AML-193 (cell line): ENCODE measurements at places on chromosomes 2 and 18.

DNA sequence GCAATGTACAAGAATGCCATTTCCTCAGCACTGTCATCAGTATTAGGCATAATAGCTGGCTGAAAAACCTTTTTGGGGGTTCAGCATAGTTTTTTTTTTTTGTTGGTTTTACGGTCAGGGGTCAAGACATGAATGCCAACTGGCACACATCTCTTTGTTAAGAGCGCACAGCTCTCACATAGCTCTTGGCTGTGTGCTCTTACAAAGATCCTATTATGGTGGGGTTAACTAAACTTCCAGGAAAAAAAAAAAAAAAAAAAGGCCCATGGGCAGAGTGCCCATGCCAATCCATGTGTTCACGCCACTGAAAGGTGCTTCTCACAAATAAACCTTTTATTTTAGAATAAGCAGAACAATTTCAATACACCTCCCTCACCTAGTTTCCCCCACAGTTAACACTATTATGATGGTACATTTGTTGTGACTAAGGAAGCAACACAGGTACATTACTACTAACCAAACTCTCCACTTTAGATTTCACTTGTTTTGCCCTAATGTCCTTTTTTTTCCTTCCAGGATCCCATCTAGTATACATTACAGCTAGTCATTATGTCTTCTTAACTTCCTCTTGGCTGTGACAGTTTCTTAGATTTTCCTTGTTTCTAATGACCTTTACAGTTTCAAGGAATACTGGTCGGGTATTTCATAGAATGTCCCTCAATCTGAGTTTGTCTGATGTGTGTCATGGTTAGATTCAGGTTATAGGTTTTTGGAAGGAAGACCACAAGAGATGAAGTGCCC is 56.3 kb downstream of the C2orf74 start:
- DNase-seq: no peak

DNA sequence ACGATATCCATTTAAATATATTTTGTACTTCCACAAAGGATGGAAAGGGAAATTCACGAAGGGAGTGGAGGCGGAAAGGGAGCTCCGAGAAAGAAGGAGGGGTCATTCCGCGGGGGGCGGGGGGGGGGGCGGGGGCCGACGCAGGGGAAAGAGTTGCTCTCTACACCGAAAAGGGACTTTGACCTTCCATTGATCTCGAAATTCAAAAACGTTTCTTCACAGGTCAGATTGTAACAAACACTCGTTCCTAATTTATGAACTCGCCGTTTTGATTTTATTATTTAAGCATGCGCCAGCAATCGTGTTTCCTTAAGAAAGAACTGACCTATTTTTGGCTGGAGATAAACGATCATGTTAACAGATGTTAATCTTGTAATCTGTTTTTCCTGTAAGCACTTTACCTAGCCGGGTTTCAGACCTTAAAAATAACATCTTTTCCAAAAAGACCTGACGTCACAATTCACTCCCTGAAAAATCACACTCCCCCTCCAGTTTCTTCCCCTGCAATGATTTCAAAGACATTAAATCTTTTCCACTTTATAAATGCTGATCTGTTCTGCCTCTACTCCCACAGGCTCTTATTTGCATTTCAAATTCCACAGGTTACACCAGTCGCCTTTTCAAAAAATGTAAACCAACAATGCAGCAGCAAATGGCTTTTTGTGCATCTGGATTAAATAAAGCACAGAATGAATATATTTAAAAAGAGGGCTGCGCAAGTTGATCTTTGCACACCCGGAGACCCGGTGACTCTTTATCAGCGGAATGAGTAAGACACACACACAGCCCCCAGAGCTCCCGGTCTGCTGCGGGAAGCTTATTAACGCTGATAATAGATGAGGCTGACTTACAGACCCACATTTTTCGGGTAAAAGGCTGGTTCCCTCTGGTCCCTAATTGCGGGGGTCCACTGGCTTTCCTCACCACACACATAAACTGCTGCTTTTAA is 1.6 kb downstream of the ZNF516 start:
- peak; percentile 68 for DNase-seq

- no peak for DNase-seq
These were observed 255.4 kb downstream of the LOXHD1 start for GRCh38 chr18:46401486-46402070.

DNA sequence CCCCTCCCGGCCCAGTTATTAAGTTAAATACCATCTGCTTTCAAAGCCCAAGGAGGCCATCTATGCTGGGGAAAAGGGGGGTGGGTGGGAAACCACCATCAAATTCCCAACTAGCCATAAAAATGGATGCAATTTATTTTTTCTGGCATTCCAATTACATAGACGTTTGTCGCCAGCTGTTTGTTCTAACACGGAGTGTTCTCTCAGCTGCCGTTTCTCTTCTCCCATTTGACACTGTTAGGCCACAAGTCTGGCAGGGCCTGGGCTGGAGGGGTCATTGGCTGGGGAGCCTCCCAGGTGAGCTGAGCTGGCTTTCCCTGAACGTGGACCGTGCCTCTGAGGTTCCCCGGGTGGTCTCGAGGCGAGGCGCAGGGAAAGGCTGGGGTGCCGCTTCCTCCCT is 16.6 kb downstream of the ATOH8 start:
- no peak for DNase-seq

DNA sequence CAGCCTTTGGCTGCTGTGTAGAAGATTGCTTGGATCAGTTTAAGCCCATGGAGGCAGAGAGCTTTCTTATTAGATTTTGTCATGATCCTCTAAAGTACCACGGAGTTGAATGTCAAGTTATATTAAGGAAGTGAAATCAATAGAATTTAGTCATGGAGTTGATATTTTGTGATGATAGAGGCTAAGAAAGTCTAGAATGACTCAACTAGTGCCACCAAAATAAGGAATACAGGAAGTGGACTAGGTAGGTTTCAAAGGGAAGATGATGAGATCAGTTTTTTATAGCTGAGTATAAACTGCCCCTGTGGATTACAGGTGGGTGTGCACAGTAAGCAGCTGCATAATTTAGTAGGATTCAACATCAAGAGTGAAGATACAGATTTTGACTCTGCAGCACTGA is 25.2 kb downstream of the FBXO36 start:
- no peak for DNase-seq

DNA sequence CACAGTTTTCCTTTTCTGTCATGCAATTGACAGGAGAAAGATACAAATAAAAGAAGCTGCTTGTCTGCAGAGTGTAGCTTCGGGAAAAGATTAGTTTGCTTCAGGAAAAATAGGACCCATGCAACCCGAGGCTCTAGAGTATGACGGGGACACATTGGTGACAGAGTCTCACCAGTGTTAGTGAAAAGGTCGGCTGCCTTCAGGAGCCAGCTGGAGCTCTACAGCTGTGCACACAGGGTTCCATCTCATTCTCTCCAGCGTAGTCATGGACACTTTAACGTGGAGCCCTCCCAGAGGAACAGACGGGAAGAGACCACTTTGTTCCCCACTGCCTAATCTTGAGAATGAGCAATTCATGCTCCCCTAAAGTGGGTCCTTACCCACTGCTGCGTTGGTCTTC is 42.9 kb downstream of the FECH start:
- no peak for DNase-seq

GRCh38 chr18:49025767-49026500 is 75.2 kb upstream of the SMAD7 start:
- DNase-seq: no peak

DNA sequence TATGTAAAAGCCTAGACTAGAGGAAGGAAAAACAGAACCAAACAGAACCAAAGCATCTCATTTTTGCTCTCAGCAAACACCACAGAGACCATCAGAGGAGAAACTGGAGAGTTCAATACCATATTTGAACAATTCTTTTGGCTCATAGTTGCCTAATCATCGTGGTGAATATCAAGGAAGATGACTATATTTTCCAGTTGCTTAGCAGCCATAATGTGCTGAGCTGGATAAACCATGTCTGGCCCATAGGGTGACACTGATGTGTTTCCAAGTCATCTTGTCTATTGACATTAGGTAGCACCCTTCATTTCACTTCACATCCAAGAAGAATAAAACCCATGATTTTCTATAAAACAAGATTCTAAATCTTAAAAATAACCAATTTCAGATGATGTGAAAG is 5.9 kb upstream of the XRCC5 start:
- DNase-seq: no peak

DNA sequence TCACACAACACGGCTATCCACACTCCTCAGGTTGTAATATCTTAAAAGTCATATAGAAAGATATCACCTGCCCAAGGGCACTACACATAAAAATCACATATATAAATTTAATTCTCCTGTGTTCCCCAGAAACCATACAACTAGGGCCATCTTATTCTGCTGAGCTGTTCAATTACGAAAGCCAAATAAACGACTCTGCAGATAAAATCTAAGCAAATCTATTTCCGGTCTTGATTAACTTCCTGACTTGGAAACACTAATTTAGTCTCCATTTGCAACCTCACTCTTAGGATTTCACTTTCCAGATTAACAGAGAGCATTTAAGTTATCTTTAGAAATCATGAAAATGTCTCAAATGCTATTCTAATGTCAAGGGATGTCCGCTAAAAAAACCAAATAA is 23.9 kb upstream of the STK17B start:
- DNase-seq: no peak

DNA sequence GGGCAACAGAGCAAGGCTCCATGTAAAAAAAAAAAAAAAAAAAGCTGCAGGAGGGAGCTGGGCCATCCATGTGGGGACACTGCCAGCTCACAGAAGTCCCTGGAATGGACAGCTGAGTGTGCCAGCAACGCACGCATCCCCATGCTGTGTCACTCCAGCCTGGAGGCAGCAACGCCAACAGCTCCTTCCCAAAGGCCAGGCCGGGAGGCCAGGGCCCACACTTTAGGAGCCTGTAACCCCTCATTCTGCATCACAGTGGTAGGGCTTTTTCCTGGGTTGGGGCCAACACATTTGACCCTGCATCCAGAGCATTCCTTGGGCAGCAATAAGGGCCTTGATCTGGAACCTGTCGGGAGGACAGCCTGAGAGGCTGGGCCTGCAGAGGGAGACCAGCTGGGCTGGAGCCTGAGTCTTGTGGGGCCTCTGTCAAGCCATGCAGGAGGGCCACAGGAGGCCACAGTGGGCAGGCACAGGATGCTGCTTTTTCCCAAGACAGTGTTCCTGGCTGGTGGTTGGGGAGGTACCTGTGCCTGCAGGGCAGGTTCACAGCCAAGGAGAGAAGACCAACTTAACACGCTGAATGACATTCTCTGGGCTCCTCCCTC is 16.8 kb upstream of the KCNK3 start:
- DNase-seq: no peak

DNA sequence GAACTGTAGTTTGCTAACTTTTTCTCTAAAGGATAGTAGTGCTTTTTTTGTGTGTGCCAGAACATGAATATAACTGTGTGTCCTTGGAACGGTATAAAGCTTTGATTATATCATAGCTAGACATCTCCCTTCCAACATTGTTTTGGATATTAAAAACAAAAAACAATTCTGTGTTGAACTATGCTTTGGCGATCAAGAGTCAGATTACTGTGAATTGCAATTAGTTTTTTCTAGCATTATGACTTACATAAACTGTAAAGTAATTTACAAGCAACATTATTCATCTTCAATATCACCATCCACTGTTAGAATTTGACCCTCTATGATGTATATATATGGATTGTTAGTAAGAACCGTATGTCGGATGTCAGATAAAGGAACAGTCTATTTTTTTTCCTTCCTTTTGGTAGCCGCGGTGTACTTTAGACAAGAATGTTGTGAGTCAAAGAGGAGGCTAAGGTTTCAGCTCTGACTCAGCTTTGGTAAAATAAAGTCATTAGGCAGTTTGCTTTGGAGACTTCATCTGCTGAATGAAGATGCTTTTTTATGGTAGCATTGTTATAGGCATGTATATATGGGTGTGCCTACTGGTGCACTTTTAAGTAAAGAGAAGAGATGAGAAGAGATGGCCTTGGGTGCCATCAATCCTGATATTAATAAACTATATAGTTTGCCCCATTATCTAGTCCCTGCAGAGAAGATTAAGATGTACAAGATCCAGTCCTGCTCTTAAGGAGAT is 76.4 kb downstream of the LTBP1 start:
- DNase-seq: no peak

DNA sequence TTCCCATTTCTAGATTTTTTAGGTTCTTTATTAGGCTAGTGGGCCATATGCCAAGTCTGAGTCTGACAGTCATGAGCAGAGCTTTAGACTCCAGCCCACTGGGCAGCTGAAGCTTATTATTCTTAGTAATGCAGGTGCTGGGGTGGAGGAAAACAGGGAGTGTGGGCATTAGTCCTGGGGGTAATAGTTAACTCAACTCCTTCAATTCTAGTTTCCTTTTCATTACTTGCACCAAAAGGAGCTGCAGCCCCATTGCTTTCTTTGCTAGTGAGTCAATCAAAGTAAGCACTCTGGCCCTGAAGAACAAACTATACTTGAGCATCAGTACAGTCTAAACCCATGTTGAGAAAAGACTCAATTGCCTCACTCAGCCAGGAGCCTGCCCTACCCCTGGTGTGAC is 35.5 kb downstream of the ICOS start:
- no peak for DNase-seq

DNA sequence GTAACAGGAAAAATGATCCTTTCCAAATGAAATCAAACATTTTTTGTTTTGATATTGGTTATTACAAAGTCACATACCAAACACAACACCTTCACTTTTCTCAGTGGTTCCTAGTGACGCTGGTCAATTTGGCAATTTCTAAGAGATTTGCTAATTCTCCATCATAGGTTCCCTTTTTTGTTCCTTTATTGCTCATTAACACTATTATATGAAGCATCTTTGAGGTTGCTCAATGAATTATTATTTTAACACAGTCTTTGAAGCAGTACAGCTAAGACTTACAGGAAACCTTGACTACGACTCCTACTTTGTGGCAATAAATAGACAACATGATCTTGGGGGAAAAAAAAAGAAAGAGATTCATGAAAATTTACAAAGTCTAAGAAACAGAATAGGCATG is 152.2 kb upstream of the VRK2 start:
- DNase-seq: no peak

DNA sequence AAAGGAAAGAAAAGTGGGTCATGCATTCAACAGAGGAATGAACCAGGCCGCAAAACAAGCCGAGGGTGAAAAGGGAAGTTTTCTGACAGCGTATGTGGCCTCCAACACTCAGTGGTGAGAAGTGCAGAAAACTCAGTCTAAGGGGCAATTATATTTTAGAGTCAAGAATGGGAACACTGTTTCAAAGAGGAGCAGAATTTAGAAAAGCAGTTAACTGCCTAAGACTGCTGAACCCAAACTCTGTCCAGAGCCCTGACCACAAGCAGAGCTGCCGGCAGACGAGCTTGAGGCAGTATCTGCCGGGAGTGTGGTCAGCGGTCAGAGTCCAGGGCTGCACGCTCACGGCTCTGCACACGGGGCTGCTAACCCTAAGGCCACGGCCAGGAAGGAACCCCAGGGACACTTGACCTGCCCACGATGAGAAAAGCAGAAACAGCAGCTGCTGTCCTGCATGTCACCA is 347.0 kb upstream of the ID2 start:
- DNase-seq: no peak

- peak; percentile 69 for DNase-seq
These were observed 4.7 kb upstream of the STAMBP start for GRCh38 chr2:73823916-73824523.

GRCh38 chr2:6648596-6649247 is 217.0 kb downstream of the CMPK2 start:
- no peak for DNase-seq
